NCI-H187 (cell line): ENCODE measurements at places on chromosomes 7 and 10.

DNA sequence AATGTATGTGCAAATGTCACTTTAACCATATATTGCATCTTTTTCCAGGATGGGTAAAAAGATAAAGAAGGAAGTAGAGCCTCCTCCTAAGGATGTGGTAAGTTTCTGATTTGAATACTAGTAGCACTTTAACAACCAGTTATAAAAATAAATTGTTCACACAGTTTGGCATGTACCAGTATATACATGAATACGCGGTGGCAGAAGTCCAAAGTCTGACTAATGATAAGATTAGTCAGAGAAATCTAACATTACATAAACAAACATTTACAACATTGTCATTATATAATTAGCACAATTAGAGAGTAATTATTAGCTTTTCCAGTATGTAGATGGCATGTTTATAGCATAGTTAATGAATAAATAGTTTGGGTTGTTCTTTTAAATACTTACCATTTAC, 4.1 kb downstream of the ARMC3 start:
- no peak for DNase-seq

- DNase-seq = no peak
These were observed 345.5 kb downstream of the GALNT17 start for GRCh38 chr7:71477441-71477840.

DNA sequence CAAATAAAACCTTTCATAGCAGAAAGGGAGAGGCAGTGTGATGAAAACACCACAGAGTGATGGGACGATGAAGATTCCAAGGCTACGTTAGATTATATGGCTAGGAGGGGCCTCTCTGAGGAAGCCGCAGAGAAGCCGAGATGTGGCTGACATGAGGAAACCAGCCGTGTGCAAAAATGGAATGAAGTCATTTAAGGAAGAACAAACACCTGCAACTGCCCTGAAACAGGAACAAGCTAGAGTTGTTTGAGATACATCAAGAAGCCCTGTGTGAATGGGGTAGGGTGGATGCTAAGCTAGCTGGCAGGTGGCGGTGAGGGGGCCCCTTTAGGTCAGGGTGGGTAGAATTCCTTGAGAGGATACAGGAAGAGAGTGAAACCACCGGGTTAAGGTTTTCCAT, 129.5 kb downstream of the KLF6 start:
- no peak for DNase-seq

- no peak for DNase-seq
These were observed 33.3 kb upstream of the NMT2 start for GRCh38 chr10:15201589-15202300.

DNA sequence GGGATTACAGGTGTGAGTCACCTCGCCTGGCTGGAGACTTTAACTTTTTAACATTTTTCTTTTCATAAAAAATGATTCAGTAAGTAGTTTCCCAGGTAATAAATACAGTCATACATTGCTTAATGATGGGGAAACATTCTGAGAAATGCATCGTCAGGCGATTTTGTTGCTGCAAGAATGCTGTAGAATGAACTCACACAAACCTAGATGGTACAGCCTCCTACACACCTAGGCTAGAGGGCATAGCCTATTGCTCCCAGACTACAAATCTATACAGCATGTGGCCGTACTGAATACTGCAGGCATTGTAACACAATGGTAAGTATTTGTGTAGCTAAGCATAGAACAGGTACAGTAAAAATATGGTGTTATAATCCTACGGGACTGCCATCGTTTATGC, 108.5 kb upstream of the SFMBT2 start:
- DNase-seq = no peak
